ENCODE measurements at places on chromosomes 7 and 10.

- no peak for DNase-seq
Observed at GRCh38 chr7:154620141-154620755, 382.7 kb downstream of the PAXIP1 start.

- DNase-seq, result no peak
Observed at GRCh38 chr10:48589266-48589665, 15.6 kb downstream of the ARHGAP22 start.

- DNase-seq, result no peak
Observed at GRCh38 chr7:92034116-92034515, 93.5 kb downstream of the AKAP9 start.

- no peak for DNase-seq
Observed at GRCh38 chr10:91345716-91346115, 64.4 kb upstream of the HECTD2 start.

DNA sequence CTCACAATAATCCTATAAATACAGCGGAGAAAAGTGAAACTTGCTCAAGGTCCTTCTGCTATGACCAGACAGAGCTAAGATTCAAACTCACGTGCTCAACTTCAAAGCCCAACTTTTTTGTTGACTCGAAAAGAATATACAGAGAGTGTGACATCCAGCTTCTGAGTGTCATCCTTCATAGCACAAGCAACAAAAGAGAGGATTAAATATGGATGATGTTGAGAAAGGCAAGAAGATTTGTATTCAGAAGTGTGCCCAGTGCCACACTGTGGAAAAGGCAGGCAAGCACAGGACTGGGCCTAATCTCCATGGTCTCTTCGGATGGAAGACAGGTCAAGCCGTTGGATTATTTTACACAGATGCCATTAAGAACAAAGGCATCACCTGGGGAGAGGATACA lies 2.1 kb upstream of the FAM3C start:
- no peak for DNase-seq

DNA sequence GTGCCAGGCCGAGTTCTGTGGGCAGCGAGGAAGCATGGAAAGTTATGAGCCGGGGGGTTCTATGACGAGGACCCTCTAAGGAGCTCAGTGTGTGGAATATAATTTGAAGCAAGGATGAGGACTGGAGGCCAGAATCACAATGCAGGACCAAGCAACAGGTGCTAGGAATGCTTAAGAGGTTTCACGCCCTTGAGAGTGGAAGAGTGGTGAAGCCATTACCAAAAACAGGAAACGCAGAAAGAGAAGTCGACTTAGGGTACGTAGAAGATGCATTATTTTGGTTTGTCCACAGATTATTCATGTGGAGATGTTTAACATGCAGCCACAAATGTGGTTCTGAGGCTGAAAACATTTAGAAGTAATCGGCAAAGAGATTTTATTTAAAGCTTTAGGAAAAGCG lies 78.7 kb downstream of the PIP4K2A start:
- no peak for DNase-seq

- no peak for DNase-seq
Observed at GRCh38 chr10:43134126-43134905, 3.9 kb upstream of the CSGALNACT2 start.

- no peak for DNase-seq
Observed at GRCh38 chr10:92688927-92689662, 660 bp upstream of the HHEX start.

DNA sequence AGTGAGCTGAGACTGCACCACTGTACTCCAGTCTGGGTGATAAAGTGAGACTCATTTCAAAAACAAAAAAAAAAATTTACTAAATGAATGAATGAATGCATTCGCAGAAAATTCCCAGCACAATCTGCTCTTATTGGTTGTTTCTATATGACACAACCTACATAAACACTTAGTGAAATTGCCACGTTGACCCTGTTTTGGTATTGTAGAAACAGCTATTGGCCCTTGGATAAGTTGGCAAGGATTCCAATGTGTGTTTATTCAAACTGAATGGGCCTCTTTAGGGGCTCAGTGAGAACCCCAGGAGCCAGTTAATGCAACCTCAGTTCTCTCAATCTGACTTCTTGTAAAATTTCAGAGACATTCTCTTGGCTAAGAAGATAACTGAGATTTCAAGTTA lies 66.0 kb downstream of the HHEX start:
- no peak for DNase-seq

GRCh38 chr10:50286517-50286916 lies 35.2 kb upstream of the ASAH2 start:
- no peak for DNase-seq

- no peak for DNase-seq
Observed at GRCh38 chr10:86500846-86501245, 20.7 kb downstream of the WAPL start.

GRCh38 chr10:27192284-27192683 lies 37.1 kb downstream of the MASTL start:
- no peak for DNase-seq

DNA sequence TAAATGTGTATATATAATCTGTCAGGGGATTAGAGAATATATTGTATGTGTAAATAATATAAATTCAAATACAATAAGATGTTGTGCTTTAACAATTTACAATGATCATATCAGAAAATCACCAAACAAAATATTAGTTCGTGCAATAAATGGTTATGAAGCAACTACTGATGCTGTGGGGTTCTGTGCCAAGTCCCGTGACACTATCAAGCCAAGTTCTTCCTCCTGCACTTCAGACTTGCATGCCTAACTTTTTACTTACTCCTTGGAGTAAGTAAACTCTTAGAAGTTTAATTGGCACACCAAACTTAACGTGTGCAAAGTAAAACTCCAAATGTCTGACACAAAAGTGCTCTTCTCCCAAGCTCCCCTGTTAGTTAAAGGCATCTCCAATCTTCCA lies 26.5 kb upstream of the TMEM254 start:
- no peak for DNase-seq

DNA sequence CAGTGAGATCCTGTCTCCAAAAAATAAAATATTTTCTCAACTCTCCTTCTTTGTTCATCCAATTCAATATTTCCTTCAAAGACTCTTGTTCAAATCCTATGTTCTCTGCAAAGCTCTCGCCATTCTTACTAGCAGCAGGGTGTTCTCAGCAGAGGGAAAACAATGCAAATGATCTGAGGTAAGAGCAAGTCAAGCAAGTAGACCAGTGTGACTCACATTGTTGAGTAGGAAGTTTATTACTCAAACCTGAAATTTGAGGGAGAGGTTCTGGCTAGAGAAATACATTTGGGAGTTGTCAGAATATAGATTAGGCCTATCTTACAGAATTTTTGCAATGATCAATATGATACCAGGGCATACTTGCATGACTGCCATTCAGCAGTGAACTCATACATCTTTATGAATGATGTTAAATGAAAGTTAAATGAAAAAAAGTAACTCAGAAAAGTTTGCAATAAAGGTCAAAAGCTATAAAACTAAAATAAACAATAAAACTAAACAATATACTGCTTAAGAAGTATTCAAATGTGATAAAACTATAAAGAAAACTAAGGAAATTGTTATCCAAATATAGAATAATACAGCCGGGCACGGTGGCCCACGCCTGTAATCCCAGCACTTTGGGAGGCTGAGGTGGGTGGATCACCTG lies 5.8 kb downstream of the IDE start:
- no peak for DNase-seq

GRCh38 chr10:83073472-83073871 lies 1065.8 kb upstream of the GHITM start:
- no peak for DNase-seq

DNA sequence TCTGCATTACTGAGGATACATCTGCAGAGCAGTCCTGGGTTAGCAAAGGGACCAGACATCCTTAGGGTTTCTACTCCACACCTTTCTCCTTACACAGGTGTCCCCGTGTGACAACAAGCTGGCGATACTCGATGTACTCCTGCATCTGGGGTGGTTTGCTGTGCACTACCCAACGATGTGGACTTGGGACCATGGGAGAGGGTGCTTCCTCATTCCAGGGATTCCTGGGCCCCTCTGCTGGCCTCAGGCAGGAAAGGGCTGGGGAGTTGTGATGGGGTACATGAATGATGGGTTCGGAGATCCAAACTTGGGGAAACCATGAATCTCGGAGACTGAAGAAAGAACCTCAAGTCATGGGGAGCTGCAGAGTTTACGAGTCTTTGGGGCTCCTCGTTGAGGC lies 179.6 kb upstream of the GALNT17 start:
- no peak for DNase-seq

GRCh38 chr10:81876253-81877077 lies 1.5 kb downstream of the NRG3 start:
- DNase-seq, result no peak

- DNase-seq, result no peak
Observed at GRCh38 chr10:100158044-100158805, 27.6 kb downstream of the ERLIN1 start.

- DNase-seq, result no peak
Observed at GRCh38 chr10:35643151-35644049, 1.3 kb upstream of the FZD8 start.

DNA sequence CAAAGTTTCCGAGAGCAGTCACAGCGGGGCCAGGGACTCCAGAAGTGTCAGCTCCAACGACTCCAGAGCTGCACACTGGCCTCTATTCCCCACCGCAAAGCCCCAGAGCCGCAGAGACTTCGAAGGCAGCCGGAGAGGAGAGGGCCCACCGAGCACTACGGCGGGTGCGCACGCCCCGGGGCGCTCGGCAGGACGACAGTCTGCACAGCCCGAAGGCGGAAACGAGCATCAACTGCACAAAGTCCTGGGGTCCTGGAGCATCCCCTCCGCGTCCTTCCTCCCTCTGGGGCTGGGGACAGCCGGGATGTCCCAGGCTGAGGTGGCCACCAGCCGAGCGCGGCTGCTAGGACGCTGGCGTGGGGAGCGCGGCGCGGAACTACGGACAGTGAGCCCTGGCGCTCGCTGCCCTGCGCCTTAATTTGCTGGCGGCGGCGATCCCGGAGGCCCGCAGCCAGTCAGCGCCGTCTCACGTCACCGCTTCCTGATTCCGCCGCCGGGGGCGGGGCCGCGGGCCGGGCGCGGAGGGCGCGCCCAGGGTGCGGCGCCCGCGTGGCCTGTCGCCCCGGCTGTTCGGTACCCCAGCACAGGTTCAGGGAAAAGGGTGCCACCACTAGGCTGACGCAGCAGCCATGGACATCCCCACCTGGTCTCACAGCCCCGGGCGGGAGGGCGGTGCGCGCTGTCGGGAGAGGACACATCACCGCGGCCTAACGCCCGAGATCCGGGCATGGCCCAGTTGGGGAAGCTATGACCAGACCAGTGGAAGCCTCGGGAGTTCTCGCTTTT lies at the start of gene TBX20:
TBX20 (minus strand) TSS at position 391 of the 786 bp plus-strand sequence. CDS start 480 bp downstream, outside the sequence.
- DNase-seq, result no peak

GRCh38 chr10:103232772-103233488 lies 12.8 kb upstream of the RPEL1 start:
- DNase-seq, result no peak

- no peak for DNase-seq
Observed at GRCh38 chr7:26841003-26841739, 23.2 kb downstream of the SKAP2 start.

Measured in stimulated activated CD8-positive, alpha-beta memory T cell treated with anti-CD3 and anti-CD28 coated beads, Interleukin-4, amount 100 ng/mL, for 1 hour (primary cell).